ENCODE measurements at places on chromosomes 5 and 9.
A peak's percentile ranks its signal among the peaks of the same experiment; 100 is the strongest.

GRCh38 chr5:52708463-52708862 is 79.3 kb upstream of the ITGA1 start:
- DNase-seq = no peak

GRCh38 chr5:112551419-112552032 is 132.4 kb upstream of the EPB41L4A start:
- no peak for DNase-seq

- DNase-seq = no peak
Measured at GRCh38 chr9:79408200-79408599, 163.6 kb upstream of the TLE4 start.

DNA sequence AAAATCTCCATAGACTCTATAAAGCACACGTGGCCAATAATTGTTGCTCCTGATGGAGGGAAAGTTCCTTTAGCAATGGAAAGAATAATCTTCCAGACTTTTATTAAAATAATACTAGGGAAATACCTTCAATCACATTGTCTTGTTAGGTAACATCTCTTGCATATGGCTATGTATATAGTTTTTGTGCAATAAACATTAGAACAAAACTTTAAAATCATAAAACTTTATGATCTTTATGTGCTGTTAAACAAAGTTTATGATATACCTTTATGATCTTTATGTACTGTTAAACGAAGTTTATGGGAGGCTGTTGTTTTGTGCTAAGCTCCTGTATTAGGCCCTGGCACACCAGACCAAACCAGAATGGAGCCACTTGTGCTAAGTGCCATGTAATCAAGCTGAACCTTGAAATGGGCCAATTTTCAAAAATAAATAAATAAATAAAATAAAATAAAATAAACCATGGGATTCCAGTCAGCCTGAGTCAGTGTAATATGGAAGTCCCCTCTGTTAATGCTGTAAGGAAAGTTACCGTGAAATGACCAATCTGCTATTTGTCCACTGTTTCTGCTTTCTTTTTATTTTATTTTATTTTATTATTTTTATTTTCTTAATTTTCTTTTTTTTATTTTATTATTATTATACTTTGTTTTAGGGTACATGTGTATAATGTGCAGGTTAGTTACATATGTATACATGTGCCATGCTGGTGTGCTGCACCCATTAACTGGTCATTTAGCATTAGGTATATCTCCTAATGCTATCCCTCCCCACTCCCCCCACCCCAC is 431.3 kb downstream of the SPATA31D1 start:
- no peak for DNase-seq

DNA sequence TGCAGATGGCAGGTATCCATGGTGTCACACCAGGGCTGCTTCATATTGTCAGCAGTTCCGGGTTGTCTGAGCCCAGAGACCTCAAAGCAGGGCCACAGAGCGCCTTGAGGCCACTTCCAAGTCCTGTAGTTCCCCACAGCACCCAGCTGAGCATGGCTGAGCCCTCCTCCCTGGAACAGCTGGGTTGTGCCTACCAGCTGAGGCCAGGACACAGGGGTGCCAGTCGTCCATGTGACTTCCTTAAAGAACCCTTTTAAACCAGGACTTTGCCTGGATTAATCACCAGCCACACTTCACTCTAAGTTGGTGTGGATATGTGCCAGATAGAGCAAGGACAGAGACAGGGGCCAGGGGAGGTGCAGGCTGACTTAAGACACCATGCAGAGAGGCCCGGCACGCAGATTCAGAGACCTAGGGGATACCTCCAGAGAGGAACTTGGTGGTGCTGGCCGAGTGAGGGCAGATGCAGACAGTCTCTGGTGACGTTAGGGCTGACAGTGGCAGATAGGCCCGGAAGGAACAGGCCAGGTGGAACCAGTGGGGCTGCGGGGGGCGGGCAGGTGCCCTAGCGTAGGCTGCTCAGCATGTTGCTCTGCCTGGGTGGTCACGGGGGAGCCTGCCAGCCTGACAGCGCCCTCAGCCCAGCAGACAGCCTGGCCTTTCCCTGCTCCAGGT is 142.7 kb downstream of the CACNA1B start:
- DNase-seq = no peak

DNA sequence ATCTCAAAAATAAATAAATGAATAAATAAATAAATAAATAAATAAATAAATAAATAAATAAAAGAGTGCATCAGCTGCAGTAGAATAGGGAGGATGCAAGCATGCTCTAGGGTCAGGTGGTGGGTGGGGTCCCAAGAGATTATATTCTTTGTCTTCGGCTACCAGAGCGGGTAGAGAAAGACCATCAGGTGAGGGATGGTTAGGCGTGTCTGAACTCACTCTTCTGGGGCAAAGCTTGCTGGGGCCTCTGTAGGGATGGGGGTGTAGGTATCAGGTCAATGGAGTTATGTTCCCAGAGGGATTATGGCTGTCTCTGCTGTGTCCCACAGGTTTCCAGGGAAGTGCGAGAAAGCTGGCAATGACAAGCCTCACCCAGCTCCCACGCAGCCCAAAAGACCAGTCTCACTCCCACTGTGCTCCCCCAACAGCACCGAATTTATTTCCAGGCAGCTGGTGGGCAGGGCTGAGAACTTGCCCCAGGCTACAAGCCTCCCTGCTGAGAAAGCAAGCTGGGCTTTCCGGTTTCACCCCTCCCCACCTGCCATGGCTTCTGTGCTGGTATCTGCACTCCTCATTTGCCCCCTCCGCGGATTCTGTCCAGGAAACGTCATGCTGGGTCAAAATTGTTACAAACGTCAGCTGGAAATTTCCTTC is 180.8 kb downstream of the LURAP1L start:
- no peak for DNase-seq

GRCh38 chr5:59616413-59616812 is 277.1 kb downstream of the PDE4D start:
- no peak for DNase-seq

GRCh38 chr5:168001318-168001717 is 290.1 kb upstream of the WWC1 start:
- no peak for DNase-seq

GRCh38 chr9:71630377-71630995 is 137.8 kb downstream of the CEMIP2 start:
- no peak for DNase-seq

DNA sequence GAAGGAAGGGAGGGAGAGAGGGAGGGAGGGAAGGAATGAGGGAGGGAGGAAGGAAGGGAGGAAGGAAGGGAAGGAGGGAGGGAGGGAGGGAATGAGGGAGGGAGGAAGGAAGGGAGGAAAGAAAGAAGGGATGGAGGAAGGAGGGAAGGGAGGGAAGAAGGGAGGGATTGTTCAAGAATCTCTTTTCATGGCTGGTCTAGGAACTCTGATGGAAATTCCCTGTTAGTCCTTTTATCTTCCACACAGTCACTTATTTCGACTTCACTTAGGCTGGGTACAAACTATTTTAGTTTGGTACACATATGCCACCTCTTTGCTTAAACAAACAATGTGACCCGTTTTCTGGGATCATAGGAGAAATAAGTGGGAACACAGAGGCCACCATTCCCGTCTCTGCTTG is 435.6 kb upstream of the WWC1 start:
- no peak for DNase-seq

- no peak for DNase-seq
Measured at GRCh38 chr9:19457693-19458009, 48.8 kb downstream of the ACER2 start.

DNA sequence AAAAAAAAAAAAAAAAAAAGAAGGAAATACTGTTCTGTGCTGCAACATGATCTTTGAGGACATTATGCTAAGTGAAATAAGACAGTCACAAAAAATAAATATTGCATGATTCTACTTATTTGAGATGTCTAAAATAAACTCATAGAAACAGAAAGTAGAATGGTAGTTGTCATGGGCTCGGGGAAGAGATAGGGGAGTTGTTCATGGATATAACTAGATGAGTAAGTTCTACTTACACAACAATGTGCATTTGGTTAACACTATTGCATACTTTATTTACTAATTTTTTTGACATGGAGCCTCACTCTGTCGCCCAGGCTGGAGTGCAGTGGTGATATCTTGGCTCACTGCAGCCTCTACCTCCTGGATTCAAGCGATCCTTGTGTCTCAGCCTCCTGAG is 15.2 kb downstream of the MAML1 start:
- DNase-seq = no peak

GRCh38 chr9:76576344-76576743 is 117.4 kb downstream of the GCNT1 start:
- DNase-seq = no peak

DNA sequence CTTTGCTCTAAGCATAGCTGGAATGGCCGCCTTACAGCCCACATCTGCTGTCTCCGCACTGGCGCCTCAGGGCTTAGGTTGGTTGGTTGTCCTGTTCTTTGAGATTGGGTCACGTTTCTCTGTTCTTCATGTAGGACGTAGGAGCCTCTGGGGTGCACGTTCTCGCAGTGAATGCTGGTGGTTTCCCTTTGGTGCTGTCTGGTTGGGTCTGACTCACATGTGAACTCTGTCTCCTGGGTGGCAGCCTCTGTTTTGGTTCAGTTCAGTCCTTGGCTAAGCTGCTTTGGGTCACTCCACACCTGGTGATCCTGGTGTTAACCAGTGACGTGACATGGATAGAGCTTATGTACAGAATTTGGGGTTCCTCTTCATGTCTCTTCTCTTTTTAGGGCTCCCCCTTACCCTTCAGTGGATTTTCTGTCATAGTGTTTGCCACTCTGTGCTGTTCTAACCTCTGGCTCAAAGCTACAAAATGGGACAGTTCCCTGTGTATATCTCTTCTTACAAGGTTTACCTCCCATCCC is 12.6 kb upstream of the LPCAT1 start:
- DNase-seq = no peak

DNA sequence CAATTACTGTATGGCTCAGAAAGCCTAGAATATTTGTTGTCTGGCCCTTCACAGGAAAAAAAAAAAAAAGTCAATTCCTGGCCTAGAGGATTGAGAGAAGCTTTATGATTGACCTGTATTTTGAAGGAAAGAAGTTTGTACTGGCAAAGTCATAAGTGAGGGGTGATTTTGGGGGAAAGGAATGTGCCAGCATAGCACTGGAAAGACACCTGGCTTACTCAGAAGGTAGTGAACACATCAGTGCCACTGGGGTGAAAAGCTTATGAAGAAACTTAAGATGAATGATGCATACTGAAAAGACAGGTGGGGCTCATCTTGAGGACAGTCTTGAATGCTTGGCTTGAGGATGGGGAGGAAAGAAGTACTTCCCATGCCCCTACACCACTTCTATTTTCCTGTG is 127.9 kb upstream of the RASA1 start:
- DNase-seq = no peak

DNA sequence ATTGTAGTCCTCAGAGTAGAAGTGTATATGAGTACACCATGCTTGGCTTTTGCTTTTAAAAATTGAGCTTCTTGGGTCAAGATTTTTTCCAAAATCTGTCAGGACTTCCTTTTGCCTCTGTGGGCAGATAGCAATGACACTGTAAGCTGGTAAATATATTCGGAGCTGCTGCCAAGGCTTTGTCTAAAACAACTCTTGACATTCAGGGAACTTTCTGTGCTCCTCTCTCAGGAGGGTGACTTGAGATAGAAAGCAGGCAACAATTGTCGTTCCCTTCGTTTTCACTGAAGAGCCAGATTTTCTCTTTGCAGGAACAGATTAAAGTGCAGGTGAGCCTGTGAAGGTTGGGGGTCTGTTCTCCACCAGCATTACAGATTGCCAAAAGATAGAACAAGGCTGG is 230.5 kb downstream of the MAST4 start:
- no peak for DNase-seq

- DNase-seq = no peak
Measured at GRCh38 chr9:97299809-97300414, 7.5 kb upstream of the CCDC180 start.

GRCh38 chr5:160089531-160089930 is 29.7 kb downstream of the PWWP2A start:
- no peak for DNase-seq

GRCh38 chr5:142994218-142994617 is 224.0 kb downstream of the ARHGAP26 start:
- no peak for DNase-seq

DNA sequence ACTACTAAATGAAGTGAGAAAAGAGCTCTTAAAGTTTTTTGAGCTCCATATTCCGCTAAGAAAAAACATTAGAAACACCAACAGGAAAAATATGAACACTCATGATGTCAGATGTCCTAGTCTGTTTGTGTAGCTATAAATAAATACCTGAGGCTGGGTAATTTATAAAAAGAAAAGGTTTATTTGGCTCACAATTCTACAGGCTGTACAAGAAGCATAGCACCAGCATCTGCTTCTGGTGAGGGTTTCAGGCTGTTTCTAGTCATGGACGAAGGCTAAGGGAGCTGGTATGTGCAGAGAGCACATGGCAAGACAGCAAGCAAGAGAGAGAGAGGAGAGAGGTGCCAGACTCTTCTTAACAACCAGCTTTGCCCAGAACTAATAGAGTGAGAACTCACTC is 186.2 kb downstream of the PLK2 start:
- DNase-seq = no peak

- DNase-seq = peak; percentile 90
Measured at GRCh38 chr5:150904479-150905311, at the start of gene ZNF300. ZNF300 (minus strand) TSS chr5:150904980; CDS start chr5:150903155, 1,825 bp downstream.

DNA sequence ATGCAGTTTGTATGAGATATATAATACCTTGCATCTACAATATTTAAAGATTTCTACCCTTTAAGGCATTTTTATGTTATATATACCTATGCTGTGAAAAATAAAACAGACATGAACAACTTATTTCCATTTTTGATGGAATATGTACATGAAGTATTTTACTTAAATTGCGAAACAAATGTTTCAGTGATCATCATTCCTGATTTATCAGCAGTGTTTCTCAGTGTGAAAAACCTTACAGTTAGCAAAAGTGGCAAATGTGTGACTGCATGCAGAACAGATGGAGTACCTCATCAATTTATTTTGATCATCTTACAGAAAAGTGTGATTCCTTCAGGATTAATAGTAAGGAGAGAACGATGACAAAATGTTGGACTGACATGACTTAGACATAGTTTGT is 43.1 kb downstream of the PRR16 start:
- no peak for DNase-seq

DNA sequence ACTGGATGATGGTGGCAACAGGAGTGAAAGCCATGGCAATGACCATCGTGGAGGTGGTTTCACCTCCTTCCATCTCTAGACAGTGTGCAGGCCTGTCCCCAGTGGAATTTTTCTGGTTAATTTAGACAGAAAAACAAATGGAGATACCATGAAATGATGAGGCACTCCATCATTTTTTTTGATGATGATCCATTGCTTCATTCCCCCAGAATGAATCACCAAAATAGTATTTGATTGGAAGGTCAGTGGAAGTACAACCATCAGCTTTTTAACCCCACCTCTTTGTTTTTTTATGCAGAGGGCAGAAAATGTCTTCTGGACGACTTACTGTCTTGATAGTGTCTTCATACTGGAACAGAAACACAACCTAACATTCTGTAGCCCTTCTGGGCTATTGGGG is 42.6 kb upstream of the ADRA1B start:
- DNase-seq = no peak

DNA sequence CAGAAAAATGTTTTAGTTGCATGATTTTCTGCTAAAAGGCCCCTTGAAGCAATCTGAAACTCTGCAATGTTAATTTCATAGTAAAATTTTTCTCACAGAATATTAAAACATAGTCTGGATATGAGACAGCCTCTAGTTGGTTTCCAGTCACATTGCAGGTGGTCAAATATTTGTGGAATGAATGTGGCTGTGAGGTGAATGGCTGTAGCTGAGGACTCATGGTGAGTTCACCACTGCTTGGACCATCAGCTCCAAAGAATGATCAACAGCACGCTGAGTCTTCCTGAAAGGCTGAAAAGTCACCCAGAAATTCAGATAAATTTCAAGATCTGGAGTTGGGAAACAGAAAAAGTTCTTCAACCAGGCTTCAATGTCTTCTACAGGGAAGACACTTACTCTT is 79.8 kb downstream of the MAT2B start:
- no peak for DNase-seq

- no peak for DNase-seq
Measured at GRCh38 chr5:120152472-120152871, 311.6 kb upstream of the PRR16 start.

- no peak for DNase-seq
Measured at GRCh38 chr5:143208365-143208641, 195.2 kb downstream of the NR3C1 start.
